Glutamatergic neuron (in vitro differentiated cells): ENCODE measurements at places on chromosomes 6 and 20.

- no peak for DNase-seq
Observed at GRCh38 chr20:63767886-63768285, 28.3 kb downstream of the SLC2A4RG start.

DNA sequence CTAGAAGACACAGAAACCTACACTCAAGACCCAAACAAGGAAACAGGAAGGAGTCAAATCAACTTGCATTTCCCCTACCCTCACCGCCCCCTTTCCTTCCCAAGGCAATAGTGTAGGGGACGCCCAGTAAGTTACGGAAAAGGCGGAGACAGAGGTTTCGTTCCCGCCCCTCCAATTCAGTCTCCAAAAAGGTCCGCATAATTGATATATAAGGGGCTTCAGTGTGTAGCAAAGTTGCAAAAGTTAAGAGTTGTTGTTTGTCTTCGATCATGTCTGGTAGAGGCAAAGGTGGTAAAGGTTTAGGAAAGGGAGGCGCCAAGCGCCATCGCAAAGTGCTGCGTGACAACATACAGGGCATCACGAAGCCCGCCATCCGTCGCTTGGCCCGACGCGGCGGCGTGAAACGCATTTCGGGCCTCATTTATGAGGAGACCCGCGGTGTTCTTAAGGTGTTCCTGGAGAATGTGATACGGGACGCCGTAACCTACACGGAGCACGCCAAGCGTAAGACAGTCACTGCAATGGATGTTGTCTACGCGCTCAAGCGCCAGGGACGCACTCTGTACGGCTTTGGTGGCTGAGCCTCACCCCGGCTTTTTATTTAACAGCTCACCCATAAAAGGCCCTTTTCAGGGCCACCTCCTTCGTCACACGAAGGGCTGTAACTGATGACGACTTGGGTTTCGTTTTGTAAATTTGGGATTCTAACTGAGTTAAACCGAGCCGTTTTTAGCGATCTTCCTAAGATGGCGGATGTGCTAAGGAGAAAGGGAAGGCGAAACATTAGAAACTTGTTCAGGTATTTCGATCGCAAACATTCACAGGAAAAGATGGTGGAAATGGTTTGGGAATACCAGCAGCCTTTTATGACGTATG is 124.6 kb upstream of the BTN3A2 start:
- peak; percentile 32 for DNase-seq

DNA sequence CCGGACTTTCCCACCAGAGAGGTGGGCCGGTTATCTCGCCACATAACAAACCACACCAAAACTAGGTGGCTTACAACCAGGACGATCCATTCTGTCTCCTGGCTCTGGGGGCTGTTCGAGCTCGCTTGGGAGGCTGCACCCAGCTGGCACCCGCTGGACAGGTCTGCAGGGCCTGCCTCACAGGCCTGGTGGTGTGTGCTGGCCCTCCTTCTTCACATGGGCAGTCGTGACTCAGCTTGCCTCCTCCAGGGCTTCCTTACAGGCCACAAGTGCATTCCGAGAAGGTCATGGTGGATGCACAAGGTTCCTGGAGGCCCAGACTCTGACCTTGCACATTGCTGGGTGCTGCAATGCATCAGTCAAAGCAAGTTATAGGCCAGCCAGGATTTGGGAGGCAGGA is 34.2 kb downstream of the FOXF2 start:
- DNase-seq = no peak

GRCh38 chr20:32538526-32538939 is 46.6 kb downstream of the NOL4L start:
- peak; percentile 46 for DNase-seq

- no peak for DNase-seq
Observed at GRCh38 chr6:69954733-69955132, 88.4 kb downstream of the COL19A1 start.

GRCh38 chr6:190596-191395 is 101.5 kb upstream of the DUSP22 start:
- DNase-seq = no peak

DNA sequence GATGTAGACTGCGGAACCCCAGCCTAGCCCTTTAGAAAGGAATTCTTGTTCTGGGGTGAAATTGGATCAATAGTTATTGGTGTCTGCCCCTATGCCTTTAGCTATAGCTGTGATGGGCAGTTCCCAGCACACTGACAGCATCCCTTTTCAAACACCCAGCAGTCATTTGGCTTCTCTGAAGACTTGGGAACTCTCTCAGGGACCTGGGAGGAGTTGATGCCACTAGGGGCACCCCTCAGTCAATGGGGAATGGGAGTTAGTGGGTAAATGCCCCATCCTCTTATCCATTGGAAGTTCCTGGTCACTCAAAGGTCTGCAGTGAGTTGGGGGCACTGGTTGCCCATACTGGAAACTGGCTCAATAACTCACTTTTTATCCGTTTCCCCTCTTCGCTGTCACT is 31.6 kb upstream of the CSNK2A1 start:
- DNase-seq = no peak

DNA sequence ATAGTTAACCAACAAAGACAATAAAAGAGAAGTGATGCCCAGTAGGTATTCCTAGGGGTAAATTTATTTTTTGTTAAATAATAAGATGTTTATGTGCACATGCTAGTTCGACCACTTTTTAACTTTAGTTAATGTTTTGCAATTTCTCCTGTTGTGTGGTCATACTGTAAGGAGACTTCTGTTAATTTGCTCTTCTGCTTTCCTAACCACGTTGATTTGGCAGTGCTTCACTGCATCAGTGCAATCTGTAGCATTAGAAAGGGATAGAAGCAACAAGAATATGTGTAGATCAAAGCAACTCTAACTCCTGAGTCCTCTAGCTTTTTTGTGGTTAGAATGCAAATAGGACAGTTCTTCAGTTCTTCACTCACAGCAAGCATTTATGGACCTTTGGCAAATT is 13.9 kb downstream of the MYB start:
- no peak for DNase-seq

DNA sequence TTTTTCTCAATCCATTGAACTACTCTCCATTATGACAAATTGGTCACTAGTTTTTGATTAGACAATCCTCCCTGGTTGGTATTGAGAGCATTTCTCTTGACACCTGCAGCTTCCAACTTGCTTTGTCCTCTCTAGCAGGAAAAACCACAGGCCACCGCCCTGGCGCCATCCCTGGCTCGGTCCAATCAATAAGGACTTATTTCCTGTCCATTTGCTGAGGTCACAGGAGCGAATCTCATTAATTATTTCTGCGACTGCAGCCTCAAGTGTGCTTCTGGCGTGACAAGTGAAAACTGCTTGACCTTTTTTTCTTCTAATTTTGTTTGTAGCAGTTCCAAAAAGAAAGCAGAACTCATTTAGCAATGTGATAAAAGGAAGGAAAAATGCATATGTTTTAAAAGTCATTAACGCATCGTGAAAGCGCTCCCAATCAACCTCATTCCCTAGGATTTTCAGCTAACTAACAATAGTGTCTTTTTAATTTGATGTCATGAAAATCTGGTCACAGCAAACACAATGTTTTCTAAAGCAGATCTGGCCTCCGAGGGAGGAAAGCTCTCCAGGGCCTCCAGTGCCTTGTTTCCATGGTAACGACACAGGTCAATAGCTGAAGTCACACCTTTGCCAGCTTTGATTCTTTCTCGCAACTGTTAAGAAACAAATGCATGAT is 39.0 kb upstream of the BEND3 start:
- DNase-seq = peak; percentile 66

DNA sequence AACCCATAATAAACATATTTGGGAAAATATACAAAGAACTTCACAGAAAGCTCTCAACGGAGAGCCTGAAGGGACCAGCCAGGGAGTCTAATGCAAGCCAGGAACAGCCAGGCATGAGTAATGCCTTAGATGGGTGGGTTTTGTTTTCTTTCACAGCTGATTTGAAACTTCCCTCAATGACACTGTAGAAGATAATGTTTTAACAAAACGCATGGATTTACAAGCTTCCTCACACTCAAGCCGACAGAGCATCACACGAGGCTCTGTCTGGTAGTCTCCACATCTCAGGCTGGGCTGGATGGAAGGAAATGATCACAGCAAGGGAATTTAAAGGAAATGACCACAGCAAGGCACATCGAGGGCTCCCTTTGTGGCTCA is 113.9 kb downstream of the GMPR start:
- no peak for DNase-seq

GRCh38 chr6:149941583-149942460 is at the start of gene ULBP2:
ULBP2 (plus strand) TSS chr6:149942014; CDS start chr6:149942073, 59 bp downstream.
- peak; percentile 80 for DNase-seq

- DNase-seq = no peak
Observed at GRCh38 chr6:11653028-11653583, 115.6 kb downstream of the TMEM170B start.

DNA sequence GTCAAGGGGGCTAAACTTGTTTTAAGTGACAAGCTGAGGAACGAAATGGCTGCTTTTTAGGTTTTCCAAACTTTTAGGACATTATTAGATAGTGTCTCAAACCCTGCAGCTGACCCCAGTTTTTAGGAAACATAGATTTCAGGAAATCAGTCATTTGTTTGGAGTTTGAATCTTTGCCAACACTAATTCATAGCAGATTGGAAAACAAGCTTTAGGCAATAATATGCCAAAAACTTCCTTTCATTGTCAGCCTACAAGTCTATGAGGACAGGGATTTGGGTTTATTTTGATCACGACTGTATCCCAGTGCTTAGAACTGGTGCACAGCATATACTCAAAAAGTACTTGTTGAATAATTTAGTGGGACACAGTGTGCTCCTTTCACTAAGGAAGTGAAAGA is 123.2 kb downstream of the TINAG start:
- DNase-seq = no peak

GRCh38 chr6:152893187-152893586 is 89.7 kb downstream of the FBXO5 start:
- no peak for DNase-seq

DNA sequence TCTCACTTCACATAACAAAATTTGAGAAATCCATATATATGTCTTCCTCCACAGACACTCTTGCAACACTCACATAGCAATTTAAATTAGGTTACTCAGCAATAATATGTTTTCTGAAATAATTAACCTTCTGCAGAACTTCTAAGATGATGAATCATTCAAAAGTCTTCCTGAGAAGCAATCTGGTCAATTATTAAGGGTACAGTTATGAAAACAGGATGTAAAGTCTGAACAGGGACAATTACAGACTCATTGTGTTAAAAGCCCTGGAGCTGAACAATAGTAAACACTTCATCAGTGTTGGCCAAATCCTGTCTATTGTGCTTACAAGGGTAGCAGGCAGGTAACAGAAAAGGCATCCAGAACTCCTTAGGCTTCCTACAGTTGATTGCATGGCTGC is 75.4 kb downstream of the FILIP1 start:
- no peak for DNase-seq

- DNase-seq = no peak
Observed at GRCh38 chr20:20547221-20547875, 165.1 kb downstream of the RALGAPA2 start.

DNA sequence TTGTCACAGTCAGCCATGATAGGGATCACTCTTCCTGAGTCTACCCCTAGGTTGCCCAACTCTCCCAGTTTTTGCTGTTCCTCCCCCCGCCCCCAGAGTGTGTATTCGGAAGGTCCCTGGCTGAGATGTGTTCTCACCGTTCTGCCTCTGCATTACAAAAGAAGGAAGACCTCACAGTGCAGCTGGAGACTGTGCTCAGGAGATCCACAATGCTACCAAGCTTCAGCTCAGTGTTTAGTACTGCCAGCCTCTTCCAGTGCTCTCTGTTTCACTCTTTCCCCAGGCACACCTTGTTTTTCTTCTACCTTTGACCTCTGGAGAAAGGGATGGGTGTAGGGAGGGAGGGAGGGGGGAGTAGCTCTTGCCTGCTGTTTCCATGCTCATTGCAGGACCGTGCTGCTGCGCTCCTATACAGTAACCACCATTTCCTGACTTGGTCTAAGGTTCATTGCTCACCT is 13.4 kb upstream of the MOCS1 start:
- no peak for DNase-seq

DNA sequence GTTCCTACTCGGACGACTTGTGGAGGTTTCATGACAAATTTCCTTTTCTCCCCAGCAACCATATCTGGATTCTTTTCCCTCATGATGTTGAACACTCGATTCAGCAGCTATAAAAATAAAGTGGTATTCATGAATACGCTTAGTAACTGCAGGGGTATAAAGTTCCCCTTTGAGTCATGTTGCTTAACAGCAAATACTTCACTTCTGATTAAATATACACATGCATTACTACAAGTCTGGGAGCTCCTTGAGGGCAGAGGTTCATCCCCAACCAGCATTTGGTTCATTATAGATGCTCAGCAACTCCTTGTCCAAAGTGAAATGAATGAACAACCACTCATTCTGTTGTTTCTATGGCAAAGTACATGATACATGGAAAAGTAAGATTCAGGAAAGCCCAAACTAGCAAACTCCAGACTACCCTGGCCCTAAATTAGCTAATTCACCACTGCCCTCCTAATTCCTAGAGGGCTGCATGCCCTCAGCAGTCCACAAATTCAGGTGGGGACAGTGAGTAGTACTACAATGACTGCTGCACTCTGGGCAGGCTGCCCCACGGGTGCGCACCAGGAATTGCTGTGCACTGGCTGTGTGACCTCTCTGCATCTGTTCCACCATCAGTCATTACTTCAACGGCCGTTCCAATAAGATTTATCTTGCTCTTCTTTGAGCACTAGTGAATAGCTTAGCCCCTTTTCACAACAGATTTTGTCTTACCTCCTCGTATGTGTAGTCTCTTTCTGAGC is 15.2 kb downstream of the EIF2S2 start:
- no peak for DNase-seq

- DNase-seq = no peak
Observed at GRCh38 chr6:163147994-163148393, 266.5 kb upstream of the QKI start.

DNA sequence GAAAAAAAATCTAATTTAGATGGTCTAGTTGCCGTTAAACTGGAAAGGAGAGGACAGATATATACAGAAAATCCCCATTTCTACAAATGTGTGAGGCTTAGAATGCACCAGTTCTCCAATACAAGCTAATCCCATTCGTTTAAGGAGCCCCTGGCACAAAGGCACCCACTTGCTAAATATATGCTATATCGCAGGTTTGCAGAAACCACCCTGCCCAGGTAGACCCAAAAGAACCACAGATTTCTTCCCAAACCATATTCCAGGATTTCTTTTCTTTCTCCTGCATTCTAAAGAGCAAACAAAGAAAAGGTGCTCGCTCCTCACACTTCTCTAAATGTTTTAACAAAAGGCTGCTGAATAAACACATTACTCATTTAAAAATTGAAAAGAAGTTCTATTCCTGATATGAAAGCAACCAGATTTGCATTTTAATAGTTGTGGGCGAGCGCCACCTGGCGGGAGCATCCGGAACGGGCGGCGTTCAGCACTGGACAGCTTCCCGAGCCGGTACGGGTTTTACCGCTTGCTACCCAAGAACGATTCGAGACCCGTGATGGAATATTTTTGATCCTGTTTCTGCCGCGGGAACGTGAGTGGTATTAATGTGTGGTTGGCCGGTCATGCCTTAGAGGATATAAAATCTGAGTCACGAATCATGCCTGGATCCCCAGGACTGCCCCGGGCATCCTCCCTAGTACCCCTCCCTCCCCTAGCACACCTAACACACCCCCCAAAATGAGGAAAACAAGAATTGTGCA is 2.1 kb downstream of the PTPRT start:
- peak; percentile 87 for DNase-seq
